ENCODE measurements at places on chromosomes 5 and 9.

GRCh38 chr9:108885643-108886348, 23.7 kb downstream of the ACTL7A start:
- DNase-seq: peak; percentile 77

GRCh38 chr9:68721666-68722330, 16.8 kb downstream of the PIP5K1B start:
- DNase-seq: no peak

GRCh38 chr5:163695830-163696578, 190.6 kb downstream of the MAT2B start:
- DNase-seq: no peak

GRCh38 chr9:31587146-31587545, 797.3 kb upstream of the ACO1 start:
- DNase-seq: no peak

GRCh38 chr5:1535646-1536045, 11.9 kb upstream of the LPCAT1 start:
- DNase-seq: no peak

DNA sequence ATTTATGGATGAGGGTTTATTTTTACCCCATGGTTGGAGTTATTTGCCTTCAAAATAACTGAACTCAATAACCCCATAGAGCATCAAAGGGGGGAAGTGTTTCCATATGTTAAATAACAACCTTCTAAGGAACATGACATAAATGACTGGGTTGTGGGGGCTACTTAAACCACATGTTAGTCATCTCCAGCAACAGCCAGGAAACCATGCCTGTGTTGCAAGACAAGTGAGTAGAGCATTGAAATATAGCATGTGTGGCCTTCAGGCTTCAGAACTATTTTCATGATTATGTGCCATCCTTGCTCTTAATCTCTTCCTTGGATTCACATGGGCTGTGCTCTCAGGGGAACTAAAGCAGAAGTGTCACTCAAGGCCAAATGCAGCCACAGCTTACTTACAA, 431.2 kb downstream of the AGTPBP1 start:
- no peak for DNase-seq

- DNase-seq: peak; percentile 27
Observed at GRCh38 chr5:149618581-149619248, 37.4 kb downstream of the ARHGEF37 start.

DNA sequence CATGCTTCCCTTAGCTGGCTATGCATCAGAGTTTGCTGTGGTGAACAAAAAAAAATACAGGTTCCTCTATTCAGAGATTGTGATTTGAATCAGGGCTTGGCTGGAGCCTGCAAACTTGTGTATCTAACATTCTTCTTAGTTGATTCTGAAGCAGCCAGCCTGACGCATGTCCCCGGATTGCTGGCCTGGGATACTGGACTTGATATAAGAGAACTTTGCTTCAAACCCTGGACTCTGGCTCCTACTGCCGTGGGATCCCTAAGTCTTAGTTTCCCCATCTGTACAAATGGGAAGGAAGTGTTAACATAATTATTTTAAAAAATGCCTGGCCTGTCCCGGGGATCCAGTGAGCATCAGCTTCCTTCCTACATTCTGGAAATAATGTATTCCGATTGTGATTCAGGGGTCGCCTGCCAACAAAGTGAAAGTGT, 292.8 kb downstream of the ARHGEF28 start:
- DNase-seq: no peak

- no peak for DNase-seq
Observed at GRCh38 chr5:97797994-97798451, 615.0 kb upstream of the RIOK2 start.

GRCh38 chr9:90767523-90768100, 34.0 kb upstream of the SYK start:
- DNase-seq: no peak

DNA sequence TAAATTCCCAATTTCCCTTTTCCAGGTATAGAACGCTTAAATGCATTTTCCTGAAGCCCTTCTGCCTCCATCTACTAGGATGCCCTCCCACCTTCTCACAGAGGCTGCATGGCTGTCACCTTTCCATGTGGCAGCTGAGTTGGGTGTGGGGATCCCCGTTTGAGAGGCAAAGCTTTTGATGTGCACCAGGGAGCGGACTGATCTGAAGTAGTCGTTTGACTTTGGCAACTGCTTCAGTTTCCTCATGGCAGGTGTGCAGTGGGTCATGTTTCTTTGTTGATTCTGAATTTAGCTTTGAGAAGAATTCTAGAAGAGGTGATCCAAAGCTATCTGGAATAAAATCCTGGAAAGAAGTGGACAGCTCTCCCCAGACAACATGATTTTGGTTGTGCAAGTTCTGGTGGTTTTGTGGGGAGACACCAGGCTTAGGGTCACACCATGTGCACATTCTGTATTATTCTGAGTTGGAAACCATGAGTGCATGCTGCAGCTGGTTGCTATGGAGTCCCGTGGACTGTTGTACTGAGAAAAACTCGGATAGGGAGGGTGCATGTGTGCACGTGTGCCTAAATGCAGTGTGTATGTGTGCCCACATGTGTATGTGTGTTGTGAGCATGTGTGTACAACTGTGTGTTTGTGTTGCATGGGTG, 63.5 kb downstream of the GADD45G start:
- DNase-seq: no peak

- DNase-seq: no peak
Observed at GRCh38 chr5:68771221-68771620, 322.6 kb upstream of the SLC30A5 start.

DNA sequence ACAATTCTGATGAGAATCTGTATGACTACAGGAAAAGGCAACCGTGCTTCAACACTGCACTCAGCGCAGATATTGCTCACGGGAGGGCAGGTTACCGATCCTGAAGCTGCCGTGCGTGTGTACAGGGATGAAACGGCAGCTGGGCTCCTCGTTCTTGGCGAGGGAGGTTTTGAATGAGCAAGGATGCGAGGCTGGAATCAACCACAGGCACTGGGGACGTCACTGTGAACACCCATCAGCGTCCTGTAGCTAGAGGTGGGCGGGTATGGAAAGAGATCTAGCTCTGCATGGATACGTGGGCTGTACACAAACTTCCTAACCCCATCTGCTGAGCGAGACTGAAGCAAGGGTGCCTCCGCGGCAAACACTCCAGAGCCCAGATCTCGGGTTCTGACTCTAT, 84.3 kb upstream of the COL5A1 start:
- no peak for DNase-seq

- no peak for DNase-seq
Observed at GRCh38 chr5:131419877-131420276, 156.0 kb downstream of the CDC42SE2 start.

DNA sequence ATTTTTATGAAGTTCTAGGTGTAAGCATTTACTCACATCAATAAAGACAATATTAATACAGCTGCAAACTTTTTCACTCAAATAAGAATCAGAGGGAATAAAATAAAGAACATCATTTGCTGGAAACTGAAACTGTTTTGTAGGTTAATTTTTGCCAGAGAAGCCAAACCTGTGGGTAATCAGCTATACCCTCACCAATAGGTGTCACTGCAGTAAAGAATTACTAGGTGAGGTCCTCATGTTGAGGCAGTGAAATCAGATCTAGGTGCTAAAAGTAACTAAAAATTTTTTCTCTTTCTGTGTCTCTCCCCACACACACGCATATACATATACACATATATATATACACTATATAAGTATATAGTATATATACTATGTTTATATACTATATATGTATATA, 1016.3 kb upstream of the SEMA6A start:
- DNase-seq: no peak

DNA sequence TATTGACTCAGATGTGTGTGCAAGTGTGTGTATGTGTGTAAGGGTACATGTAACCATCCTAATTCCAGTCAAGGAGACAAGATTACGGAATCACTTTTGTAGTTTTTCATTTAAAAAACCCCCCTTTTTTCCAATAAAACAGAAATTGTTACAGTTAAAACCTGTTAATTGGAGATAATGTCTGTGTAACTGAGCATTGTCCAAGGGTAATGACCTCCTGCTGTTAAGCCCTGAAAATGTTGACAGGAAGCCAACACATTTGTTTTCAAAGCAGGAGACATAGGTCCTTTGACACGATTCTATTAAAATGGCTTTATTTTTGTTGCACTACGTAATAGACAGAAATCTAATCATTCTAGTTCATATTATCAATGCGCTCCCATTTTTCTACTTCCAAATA, 457.3 kb upstream of the ARRDC3 start:
- no peak for DNase-seq

DNA sequence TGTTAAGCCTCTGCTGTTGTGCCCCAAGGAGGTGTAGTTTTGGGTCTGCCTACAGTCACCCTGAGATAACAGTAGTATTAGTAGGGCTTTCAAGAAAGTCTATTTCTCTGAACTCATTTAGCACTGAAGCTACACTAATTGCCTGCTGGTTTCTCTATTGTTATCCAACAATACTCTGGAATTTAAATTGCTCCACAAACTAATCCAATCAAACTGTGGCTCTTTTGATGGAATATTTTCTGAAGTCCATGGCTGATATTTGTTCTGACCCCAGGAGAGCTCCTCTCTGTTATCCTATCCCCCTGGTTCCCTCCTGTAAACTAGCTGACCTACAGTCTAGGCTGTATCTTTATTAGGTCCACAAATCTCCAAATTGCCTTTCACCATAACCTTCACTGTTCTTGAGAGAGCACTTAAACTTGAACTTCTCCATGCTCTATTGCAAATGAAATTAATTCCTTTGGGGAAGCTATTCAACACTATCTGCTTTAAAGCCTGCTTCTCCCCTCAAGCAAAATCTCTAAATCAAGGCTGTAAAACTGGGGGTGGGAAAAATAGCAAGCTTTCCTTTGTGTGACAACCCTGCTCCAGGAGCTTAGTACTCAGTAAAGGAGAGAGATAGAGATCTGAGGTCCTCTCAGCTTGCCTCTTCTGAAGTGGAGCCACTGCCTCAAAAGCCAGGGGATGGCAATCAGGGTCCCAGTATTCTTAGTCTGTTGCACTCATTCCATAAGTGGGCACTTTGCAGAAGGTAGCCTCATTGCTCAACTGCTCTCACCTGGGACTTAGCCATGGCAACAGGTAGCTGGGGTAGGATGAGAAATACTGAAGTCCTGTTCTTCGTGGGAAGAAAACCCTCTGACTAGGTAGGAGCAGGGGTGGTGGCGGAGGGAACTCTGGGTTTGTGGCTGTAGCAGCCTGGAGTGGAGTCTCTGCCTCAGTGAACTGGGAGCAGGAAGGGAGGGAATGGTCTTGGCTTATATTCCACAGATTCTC, 110.9 kb downstream of the MACIR start:
- no peak for DNase-seq

DNA sequence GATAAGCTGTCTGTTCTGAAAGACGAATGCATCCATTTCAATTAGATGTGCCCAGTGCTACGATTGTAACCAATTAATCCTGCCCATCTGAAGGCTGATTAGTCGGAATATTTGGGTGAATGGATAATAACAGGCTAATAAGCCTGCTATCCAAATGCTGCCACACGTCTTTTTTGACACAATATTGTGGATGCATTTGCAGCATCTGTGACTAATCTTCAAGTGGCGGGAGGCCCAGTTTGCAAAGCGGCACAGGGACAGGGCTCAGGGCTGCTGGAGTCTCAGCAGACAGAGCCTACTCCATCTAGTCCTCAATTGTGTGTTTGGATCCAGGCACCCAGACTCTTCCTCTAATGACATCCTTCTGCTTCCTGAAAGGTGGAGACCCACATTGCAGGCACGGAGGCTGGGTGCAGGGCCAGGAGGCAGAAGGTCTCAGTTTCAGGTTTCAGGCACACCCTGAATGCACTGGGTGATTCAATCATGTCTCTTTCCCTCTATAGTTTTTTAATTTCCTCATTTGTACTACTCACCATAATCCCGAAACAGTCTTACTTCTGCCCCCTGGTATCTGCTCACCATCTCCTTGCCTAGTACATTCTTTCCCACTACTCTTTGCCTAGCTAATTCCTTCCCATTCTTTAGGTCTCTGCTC, 169.6 kb downstream of the ASTN2 start:
- no peak for DNase-seq

DNA sequence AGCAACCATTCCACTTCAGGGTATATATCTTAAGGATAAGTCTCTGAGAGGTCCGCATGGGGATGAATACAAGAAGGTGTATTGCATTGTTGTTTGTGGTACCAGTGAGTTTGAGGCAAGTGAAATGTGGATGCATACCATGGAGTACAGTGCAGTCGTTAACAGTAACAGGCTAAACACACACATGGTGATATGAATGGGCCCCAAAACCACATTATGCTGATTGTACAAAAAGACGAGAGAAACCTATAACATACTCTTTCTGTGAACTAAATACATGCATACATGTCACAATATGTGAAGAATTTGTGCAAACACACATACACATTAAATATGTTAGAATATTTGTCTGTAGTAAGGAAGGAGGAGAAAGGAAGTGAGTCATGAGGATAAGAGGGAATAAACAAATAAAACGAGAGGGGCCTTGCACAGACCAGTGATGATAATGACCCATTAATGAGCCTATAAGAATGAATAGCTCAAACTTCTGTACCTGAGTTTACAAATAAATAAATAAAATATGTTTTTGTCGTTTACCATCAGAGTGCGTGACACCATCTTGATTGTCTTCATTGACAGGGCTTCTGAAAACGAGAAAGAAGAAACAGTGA, 66.5 kb upstream of the RICTOR start:
- no peak for DNase-seq

DNA sequence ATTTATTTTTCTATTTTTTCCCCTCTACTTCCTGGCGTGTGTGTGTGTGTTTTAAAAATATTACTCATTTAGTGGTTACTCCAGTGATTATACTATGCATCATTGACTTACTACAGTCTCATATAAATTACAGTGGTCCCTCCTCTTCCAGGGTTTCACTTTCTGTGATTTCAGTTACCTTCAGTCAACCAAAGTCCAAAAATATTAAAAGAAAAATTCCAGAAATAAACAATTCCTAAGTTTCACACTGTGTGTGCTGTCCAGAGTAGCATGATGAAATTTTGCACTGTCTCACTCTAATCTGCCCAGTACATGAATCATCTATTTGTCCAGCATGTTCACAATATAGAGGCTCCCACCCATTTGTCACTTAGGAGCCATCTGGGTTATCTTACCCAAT, 47.4 kb upstream of the CCDC112 start:
- no peak for DNase-seq

- DNase-seq: no peak
Observed at GRCh38 chr5:149957855-149958254, 2.7 kb upstream of the SLC26A2 start.

DNA sequence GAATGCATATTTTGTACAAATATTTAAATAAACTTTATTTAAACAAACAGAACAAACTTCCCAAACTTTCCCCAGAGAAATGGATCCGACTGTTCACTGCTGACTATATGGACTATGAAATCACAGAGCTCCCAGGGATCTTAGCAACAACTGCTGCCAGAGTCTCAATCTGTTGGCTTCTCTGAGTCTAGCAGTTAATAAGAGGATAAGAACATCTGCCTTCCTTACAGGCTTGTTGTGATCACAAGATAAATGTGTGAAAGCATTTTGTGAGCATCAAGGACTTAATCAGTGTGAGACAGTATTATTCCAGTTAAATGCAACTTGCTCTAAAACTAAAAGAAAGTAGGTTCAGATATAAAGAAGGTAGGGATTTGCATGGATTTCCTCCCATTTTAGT, 31.4 kb upstream of the MYOT start:
- DNase-seq: no peak

Measured in stimulated activated CD4-positive, alpha-beta T cell treated with anti-CD3 and anti-CD28 coated beads, Interleukin-1b, Interleukin-23, amount 100 ng/mL, for 48 hours (primary cell).